ENCODE measurements at places on chromosomes 5 and 9.

GRCh38 chr9:127138444-127138843 lies 16.0 kb upstream of the ANGPTL2 start:
- no peak for DNase-seq

DNA sequence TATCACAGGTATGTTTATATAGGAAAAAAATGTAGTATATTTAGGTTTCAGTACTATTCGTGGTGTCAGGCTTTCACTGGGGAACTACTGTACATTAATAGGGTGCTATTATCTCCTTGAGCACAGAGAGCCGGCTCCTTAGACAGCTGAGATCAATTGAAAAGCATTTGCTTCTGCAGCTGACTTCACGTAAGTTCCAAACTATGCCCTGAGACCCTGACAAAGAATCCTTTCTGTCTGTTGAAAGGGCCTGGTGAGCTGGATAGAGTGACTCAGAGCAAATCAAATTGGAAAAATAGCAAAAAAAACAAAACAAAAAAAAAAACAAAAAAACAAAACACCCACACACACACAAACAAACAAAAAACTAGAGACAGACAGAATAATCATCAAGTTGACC lies 652.0 kb downstream of the MTRR start:
- DNase-seq, result no peak

DNA sequence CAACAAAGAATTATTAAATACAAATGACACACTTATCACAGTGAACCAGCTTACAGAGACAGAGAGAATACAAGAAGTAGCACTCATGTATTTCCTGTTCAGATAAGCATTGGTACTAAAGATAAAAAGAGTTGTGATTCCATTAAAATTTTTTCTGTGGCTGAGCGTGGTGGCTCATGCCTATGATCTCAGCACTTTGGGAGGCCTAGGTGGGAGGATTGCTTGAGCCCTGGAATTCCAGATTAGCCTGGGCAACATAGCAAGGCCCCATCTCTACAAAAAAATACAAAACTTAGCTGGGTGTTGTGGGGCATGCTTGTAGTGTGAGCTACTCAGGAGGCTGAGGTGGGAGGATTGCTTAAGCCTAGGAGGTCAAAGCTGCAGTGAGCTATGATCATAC lies 32.9 kb downstream of the FCHO2 start:
- DNase-seq, result no peak

DNA sequence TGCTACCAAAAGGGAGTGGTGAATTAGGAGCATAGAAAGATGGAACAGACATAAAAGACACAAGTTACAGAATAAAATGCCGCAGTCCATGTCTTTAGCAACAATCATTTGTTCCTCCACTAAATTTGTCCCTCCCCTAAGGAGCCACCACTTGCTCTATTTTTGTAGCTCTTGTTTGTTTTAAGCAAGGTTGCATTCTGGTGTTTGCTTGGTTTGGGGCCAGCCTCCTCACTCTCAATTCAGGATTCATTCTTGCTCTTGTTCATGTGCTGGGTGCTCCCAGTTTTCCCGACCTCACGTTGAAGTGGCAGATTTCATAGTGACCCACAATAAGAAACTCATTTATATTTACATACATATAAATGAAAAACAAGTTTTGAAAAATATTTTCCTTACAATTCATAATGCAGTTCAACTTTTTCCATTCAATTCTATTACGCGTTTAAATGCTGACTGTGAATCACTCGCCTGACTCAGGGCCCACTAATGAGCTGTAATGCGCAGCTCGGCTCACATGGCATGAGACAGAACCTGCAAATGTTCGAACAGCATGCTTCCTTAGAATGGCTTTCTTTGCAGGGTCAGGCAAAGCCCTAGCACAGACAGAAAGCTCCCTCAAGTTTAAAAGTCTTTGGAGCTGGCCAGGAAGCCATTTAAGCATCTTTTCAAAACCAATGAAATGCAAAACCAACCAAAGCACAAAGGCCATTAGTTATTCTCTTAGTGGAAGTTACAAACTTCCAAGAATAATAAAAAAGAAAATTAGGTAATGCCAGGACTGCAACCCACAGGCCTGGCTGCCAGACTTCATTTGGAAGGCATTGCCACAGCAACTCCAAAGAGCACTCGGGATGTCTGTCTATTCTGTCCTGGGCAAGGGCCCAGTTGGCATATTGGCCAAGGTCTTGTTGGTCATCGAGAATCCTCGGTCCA lies 41.7 kb downstream of the RETREG1 start:
- DNase-seq, result no peak

DNA sequence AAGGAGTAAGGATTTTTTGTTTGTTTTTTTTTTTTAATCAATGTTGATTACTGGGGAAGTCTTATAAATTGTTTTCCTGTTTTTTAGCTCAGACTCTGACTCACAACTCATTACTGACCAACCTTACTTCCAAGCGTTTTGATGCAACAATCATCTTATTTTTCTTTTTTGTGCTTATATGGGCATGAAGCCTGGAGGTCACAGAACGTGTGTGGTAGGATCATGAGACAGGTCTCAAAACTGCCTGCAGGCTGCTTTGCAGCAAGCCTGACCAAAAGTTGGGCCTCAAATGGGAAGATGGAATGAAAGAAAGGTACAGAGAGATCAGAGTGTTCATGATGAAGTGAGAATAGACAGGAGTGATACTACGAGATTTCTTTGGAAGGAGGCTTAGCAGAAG lies 38.5 kb downstream of the SNCAIP start:
- no peak for DNase-seq

DNA sequence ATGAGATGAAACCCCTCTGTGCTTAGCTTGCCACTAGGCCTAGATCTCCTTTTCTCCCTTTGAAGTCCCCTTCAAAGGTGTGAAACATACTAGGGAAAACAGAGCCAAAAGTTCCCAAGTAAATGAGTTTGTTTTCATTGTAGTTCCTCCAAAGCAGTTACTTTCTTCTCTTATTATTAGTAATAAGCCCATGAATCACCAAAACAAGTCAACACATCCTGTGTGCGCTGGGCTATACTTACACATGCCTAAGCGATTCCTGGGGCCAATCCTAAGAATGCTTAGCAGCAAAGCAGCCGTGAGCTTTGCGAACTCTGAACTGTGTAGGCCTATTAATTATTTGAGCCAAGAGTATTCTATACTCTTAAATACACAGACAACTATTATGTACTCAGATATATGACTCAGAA lies 7.6 kb downstream of the ENC1 start:
- DNase-seq, result no peak

DNA sequence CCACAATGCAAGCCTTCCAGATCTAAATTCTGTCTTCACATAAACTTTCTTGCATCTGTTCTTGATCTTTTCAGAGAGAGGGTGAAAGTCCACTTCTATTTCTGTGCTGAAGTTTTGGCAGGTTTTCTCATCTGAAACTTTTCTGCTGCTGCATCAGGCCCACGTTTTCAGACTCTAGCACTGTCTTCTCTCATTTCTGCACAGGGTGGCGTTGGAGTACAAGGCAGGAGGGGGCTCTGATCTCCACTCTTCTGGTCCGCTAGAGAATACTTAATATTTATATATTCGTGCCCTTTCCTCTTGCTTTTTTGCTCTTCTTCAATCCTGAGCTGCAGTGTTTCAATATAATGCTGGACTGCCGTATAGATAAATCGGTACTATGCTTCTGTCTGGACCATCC lies 204.0 kb upstream of the PRDM9 start:
- DNase-seq, result no peak

DNA sequence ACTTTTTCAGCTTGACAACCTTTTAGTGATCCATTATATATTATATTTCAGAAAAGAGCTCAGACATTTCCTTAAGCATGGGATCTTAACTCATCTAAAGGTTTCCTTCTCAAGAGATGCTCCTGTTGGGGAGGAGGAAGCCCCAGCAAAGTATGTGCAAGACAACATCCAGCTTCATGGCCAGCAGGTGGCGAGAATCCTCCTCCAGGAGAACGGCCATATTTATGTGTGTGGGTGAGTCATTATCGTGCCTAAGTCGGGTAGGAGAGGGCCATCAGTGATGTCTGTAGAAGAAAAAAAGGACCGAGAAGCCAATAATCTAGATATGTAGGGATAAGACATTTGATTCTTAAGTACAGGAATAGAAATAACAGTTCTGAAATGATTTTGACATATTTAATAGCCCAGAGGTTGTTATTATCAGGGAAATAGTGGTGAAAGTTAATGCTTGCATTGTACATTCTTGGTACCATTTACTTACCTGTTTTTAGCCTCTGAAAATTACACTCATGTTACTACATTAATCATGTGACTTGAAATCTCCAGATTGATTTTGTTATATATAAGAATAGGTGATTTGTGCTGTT lies 28.2 kb downstream of the MTRR start:
- DNase-seq, result peak; percentile 35

DNA sequence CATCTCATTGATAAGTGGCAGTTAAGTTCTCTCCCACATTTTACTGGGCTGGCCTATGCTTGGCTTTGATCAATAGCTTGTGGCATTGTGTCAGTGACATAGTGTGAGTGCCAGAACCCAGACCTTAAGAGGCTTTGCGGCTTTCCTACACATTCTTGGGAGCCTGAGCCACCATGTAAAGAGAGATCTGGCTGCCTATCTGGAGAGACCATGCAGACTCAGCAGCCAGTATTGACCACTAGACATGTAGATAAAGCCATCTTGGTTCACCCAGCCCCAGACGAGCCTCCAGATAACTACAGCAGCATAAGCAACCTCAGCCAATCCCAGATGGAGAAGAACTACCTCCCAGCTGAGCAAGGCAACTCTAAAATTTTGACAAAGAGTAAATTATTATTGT lies 28.6 kb downstream of the C9orf153 start:
- DNase-seq, result no peak

DNA sequence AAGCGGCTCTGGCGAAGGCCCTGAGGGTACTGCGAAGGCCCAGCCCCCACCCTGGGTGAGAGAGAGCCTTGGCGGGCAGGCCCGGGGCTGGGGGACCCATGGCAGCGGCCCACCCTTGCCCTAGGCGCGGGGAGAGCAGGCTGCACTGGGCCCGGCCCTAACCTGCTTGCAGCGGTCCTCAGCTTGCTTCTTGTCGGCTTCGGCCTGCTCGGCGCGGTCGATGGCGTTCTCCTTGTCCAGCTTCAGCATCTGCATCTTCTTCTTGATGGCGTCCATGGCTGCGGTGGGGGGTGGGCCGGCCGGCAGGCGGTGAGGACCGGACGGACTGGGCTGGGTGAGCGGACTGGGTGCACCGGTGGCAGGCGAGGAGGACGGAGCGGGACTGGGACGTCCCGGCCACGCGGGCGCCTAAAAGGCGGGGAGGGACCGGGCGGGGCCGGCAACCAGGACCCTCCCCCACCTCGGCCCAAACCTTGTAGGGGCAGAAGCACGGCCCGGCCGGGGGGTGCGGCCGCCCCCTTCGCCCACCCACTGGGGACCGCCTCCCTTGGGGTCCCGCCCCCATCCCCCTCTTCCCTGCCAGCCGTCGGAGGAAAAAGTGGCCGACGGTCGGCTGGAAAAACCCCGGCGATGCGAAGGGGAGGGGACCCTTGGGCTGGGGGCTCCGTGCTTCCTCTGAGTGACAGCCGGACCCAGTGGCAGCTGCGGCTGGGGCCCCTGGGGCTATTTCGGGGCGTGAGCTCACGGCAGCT lies at the start of gene TPM2:
Gene TPM2, minus strand, starts transcription at position 384 of the 752 bp plus-strand sequence. Its CDS starts 108 bp downstream, at position 276.
- DNase-seq, result no peak

DNA sequence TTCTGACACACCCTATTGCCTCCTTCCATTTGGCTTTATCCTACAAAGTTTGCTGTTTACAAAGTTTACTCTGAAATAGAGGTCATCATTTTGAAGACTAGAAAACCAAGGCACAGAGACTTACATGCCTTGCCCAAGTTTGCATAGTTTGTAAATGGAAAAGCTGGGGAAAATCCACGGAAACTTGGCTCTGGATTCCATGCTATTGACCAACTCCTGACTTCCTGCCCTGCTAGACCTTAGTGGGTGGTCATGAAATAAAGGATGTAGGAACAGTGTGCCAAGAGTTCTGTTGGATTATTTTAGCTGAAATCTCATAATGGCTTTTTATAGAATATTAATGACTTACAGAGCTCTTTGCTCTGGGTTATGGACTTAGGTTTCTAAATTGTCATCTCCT lies 69.5 kb downstream of the GRIA1 start:
- no peak for DNase-seq

DNA sequence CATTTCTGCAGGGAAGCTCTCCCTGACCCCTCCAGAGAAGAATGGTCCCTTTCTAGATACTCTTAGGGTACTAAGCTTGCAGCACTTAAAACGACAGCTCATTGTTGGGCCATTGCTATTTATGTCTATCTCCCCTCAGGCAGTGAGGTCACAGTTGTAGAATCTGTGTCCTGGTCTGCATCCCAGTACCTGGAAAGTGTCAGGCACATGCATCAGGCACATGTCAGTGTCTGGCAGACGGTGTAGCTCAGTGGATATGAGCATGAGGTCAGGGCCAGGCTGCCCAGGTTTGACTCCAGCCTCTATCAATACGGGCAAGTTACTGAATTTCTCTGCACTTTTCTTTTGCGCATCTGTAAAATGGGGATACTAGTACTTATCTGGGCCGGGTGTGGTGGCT lies 22.2 kb upstream of the EEIG1 start:
- DNase-seq, result no peak

DNA sequence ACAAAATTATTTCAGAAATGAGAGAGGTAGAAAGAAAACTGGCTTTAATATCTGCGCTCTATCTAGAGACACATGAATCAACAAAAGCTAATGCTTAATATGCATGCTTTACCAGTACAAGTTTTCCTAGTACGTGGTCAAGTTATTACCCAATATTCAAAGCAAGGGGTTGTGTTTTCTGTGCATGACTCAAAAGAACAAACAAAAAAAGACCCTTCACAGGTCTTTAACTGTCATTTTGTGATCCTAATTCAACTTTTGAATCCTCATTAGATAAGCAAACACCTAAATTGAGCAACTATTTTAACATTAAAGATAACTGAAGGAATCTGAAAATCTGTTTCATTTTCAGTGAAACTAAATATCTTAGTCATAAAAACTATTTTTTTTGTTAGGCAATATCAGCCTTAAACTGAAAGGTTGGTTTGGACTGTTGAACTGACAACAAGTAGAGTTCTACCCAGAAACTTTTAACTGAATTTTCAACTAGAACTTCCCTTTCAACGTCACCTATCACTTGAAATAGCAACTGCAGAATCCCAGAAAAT lies 12.5 kb downstream of the ST8SIA4 start:
- DNase-seq, result no peak

- no peak for DNase-seq
Observed at GRCh38 chr9:123064716-123065115, 31.2 kb downstream of the GPR21 start.

- DNase-seq, result no peak
Observed at GRCh38 chr5:83487155-83487554, 15.6 kb downstream of the VCAN start.

GRCh38 chr5:77863181-77863580 lies 87.0 kb upstream of the TBCA start:
- DNase-seq, result no peak

- DNase-seq, result no peak
Observed at GRCh38 chr5:55823151-55823796, 27.9 kb upstream of the IL31RA start.

All from NCI-H1930 (cell line).